ENCODE measurements at places on chromosomes 4 and X.

DNA sequence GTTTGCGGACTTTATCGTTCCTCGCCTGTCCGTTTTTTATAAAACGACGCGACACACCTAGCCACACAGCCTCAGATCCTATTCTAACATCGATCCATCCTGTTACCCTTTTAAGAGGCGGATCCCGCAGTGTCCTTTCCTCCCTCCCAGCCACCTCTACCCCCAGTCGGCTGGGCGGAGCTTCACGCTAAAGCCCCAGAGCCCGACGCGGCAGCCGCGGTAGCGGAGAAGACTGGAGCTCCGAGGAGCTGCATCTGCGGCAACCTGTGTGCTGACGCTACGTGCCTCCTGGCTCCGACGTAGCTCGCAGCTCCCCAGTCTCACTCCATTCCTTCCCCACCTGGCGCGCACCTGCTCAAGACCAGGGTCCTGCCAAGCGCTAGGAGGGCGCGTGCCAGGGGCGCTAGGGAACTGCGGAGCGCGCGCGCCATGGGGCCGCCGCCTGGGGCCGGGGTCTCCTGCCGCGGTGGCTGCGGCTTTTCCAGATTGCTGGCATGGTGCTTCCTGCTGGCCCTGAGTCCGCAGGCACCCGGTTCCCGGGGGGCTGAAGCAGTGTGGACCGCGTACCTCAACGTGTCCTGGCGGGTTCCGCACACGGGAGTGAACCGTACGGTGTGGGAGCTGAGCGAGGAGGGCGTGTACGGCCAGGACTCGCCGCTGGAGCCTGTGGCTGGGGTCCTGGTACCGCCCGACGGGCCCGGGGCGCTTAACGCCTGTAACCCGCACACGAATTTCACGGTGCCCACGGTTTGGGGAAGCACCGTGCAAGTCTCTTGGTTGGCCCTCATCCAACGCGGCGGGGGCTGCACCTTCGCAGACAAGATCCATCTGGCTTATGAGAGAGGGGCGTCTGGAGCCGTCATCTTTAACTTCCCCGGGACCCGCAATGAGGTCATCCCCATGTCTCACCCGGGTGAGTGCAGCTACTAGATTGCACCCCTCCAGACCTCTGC, at the start of gene RNF128:
Gene RNF128, plus strand, starts transcription at position 217 of the 953 bp plus-strand sequence. Its CDS starts 213 bp downstream, at position 430.
- no peak for DNase-seq

DNA sequence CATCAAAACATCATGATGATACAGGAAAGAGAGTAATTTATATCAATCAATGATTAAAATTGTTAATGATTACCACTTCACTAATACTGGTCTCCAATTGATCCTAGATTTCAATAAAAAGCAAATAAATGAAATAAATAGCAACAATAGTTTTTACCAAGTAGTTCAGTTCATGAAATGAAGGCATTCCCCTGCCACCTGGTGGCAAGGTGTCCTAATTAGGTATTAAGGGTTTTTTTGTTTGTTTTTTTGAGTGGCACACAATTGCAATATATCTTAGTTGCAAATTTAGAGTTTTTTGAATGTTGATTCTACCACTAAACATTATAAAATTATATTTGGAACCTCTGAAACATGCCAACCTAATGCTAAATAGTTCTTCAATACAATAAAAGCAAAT, 157.4 kb upstream of the PDE5A start:
- no peak for DNase-seq

DNA sequence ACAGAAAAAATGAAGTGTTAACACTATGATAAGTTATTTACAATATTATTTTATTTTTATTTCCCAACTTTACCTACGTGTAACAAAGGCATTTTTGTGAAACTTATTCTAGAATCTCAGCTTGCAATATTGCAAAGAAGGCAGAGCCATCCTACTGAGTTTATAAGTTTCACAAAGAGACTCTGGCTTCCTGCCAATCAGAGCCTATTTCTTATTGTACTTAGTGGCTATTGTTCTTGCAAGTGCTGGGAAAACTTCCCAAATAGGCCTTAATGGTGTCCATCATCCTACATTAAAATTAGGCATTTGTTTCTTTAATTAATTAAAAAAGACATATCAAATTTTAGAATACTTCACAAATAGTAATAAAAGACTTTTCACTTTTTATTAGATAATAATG, 233.2 kb downstream of the EPHA5 start:
- no peak for DNase-seq

GRCh38 chr4:20159516-20159915, 92.2 kb upstream of the SLIT2 start:
- DNase-seq = no peak

- no peak for DNase-seq
Observed at GRCh38 chr4:48197643-48198237, 63.7 kb upstream of the TXK start.

DNA sequence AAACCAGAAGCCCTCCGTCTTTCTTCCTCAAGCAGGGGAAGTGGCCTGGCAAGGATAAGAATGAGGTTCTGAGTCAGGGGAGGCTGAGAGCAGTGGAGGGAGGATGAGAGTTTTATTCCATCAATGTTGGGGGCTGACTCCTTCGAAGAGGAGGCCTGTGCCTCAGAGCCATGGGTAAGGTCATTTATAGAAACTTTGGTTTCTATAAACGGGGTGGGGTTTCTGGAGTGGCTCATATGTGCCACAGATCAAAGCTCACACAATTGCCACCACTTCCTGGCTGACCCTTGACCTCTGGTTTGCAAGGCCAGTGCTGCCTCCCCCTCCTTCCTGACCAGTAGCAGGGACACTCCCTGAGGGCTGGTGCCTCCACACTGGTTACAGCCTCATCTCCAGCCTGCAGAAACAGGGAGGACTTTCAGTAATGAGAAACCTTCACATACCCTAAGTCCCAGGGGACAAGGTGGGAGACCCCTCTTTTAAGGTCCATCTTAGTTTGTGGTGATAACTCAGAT, 166.0 kb downstream of the PDGFRA start:
- DNase-seq = no peak

DNA sequence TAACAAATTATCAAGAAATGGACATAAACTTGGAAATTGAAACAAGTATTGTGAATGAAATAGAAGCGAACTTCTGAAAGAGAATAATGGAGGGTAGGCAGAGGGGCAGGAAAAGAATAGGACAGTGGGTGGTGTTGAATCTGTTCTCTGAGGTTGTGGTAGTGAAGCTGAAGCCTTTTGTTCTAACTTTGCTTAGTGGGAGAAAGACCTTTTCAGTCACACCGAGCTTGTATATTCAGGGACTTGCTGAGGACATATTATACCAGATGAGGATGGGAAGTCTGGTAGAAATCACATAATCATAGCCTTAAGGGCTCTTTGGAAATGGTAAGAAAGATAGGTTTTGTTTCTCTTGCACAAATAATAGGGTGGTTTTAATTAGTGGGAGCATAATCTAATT, 115.4 kb upstream of the NDST4 start:
- DNase-seq = no peak

DNA sequence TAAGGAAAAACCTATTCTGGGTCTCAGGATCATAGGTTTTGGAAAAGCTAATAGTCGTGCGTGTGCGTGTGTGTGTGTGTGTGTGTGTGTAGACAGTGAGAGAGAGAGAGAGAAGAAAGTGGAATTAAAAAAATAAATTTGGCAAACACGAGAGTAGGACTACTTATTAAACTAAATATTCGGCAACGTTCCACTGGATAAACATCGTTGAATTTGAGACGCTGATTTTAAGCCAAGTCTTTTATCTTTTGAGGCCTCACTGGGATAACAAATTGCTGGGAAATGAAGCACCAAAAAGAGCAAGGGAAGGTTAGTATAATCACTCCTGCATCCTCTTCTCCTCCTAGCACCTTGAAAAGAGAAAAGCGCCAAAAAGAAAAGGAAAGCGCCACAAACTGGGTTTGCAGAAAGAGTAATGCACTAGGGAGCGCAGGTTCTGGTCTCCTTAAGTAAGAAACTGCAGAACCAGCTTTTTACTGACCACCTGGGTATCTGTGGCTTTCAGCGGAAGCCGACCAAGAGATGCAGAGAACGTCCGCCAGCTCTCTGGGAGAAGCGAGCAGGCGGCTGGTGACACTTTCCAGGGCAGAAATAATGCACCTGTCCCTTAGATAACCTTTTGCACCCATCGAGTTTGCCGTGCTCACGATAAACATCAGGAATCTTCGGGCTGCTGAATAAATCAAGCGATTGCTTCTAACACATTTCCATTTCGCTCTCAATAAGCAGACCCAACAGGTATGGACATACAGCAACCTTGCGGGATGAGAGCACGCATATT, 3.4 kb downstream of the ATOH1 start:
- DNase-seq = no peak

DNA sequence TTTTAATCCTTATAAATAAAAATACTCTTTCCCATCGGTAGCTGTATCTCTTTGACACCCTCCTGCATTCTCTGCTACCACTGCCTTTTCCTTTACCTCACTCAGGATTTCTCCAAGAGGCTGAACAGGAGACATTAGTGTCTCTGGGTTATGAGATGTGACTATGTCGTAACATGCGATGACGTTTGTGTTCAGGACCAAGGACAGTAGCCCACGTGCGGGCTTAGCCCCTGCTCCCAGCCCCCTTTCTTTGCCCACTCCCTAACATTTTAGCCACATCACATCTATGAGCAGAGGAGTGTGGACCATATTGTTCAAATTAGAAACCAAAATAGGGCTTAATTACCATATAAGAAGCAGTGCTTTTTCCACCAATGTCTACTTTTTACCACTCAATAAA, 369.3 kb downstream of the FBXW7 start:
- DNase-seq = no peak

- DNase-seq = peak; percentile 39
Observed at GRCh38 chr4:78864405-78865024, 74.7 kb downstream of the PAQR3 start.

- DNase-seq = no peak
Observed at GRCh38 chr4:152103181-152103901, 342.5 kb upstream of the GATB start.

- DNase-seq = no peak
Observed at GRCh38 chr4:60562334-60562733, 637.8 kb upstream of the ADGRL3 start.

GRCh38 chr4:80814266-80814665, 216.2 kb upstream of the BMP3 start:
- DNase-seq = no peak

DNA sequence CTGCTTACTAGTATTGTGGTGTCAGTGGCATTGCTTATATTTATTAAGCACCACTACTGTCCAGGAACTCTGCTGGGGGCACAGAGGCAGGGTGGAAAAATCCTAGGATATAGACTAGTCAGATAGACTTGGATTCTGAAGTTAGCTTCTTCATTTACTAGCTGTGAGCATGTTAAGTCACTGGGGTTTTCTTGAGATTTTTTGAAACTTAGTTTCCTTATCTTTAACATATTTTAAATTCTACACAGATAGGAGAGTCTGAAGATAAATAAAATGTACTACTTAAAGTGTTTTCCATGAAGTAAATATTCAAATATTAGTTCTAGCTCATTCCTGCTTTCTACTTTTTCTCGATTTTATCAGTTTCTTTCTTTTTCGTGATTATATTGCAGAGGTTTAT, 196.9 kb upstream of the GRID2 start:
- DNase-seq = no peak

GRCh38 chr4:48234575-48234974, 35.1 kb downstream of the TEC start:
- DNase-seq = no peak

- no peak for DNase-seq
Observed at GRCh38 chr4:121594796-121595526, 101.8 kb downstream of the ANXA5 start.

DNA sequence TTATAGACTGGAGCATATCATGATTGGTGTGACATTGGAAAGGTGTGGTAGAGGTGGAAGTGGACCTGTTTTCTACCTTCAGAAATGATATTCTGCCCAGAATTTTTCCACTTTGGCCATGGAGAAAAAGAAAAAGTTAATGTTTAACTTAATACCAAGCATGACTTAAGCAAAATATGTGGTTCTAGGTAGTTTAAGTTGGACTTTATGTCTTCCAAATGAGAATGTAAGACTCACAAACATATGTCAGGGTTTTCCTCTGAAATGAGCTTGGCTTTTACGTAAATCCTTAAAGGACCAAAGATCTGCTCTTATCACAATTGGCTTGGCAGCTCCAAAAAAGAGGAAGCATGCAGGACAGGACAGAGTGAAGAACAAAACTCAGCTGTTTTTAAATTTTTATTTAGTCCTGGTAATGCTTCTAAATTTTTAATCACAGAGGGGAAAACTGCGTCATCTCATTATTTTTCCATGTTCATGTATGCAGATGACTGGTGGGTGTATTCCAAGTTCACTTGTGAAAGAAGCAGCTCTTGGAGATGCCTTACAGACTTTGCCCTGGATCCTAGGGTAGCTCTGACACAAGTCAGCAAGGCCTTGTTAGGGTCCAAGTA, 98.2 kb downstream of the ANK2 start:
- DNase-seq = no peak

- DNase-seq = no peak
Observed at GRCh38 chr4:31187979-31188378, 467.8 kb downstream of the PCDH7 start.

GRCh38 chrX:27996132-27996531, 14.9 kb upstream of the DCAF8L1 start:
- DNase-seq = no peak

- DNase-seq = no peak
Observed at GRCh38 chr4:30402276-30402675, 317.9 kb upstream of the PCDH7 start.

DNA sequence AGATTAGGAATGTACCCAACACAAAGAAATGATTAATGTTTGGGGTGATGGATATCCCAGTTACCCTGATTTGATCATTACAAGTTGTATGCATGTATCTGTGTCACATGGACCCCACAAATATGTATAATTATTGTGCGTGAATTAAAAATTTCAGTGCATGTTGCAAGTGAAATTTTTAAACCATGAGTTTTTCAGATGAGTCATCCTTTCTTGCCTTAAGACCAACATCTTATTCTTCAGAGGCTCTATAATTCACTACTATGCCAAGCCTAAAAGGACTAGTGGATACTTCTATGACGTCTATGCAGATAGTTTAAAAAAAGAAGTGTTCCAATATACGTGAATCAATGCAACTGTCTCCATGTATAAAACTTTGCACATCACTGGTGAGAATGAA, 113.0 kb upstream of the SH3RF1 start:
- no peak for DNase-seq

DNA sequence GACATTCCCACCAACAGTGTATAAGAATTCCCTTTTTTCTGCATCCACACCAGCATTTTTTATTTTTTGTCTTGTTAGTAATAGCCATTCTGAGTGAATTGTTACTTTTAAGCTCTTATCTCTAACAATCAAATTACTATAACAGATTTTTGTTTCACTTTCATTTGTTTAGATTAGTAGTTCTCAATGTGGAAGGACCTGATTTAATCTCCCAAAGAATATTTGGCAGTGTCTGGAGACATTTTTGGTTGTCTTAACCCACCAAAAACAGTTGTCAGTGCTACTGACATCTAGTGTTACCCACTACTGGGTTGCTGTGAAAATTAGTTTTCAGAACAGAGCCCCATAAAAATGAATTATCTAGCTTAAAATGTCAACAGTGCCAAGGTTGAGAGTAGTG, 37.9 kb downstream of the RUFY3 start:
- DNase-seq = no peak

DNA sequence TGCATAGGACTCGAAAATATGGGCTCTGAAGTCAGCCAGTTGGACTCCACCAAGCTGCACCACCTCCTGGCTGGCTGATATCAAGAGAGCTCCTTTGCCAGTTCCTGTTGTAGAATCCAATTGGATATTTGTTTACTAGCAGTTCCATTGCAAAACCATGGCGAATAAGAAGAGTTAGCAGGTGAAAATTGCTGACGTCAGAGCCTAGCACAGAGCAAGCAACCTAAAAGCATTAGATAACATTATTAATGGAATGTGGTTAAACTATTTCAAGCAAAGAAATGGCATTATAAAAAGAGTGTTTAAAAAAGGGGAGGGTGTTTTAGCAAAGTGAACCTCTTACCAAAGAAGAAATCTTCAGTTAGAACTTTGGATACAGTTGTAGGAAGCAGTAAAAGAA, 1816.3 kb upstream of the TENM3 start:
- DNase-seq = no peak
